ENCODE measurements at places on chromosomes 7 and 10. TPM values are rescaled to one million over a fixed set of nuclear protein-coding genes. Genes with fewer than 3 reads are reported as not detected.
A peak's percentile ranks its signal among the peaks of the same experiment; 100 is the strongest.

The OR13A1 gene
- 0.10 TPM for total RNA-seq

The OR9A2 gene
- total RNA-seq, result 0.20 TPM

The LBX1 gene
- total RNA-seq, result 0.20 TPM

The MRLN gene
- 15.7 TPM for total RNA-seq

DNA sequence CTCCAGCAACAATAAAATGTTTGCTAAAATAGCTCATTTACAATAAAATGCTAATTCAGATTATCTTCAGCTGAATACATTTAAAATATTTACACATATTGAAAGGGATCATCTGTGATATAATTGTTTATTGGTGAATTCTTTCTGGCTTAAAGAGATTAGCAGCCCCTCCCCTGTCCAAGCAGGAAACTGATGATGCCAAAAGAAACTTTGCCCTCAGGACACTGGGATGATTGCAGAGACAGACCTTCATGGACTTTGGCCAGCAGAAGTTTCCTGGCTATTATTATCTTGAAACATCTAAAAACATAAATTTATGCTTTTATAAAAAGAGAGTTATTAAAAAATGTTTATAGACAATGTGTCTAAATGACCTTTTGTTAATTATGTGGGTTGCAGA is 764.9 kb upstream of the MBL2 start:
- no peak for DNase-seq

GRCh38 chr10:9075420-9075819 is 1020.9 kb downstream of the GATA3 start:
- no peak for DNase-seq

- no peak for DNase-seq
Observed at GRCh38 chr10:77430530-77430929, 207.1 kb downstream of the KCNMA1 start.

DNA sequence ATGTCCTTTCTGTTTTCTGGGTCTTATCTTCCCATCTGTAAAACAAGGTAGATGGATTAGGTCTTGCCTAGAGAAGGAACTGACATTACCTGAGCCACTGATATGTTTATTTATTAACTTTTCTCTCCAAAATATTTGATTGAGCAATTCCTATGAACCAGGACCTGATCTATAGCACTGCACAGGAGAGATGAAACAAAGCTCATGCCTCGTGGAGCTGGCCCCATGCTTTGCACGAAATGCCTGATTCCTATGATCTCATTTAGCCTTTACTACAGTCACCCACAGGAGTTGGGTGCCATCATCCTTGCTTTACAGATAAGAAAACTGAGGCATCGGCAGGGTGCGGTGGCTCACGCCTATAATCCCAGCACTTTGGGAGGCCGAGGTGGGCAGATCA is 48.2 kb upstream of the ZMIZ1 start:
- DNase-seq, result no peak

- DNase-seq, result no peak
Observed at GRCh38 chr10:125417605-125418004, 257.2 kb upstream of the CTBP2 start.

- peak; percentile 36 for DNase-seq
Observed at GRCh38 chr10:59709395-59710125, at the start of gene SLC16A9. Gene SLC16A9, minus strand, starts transcription at chr10:59709850. Its CDS starts 25,559 bp downstream, at chr10:59684291.

DNA sequence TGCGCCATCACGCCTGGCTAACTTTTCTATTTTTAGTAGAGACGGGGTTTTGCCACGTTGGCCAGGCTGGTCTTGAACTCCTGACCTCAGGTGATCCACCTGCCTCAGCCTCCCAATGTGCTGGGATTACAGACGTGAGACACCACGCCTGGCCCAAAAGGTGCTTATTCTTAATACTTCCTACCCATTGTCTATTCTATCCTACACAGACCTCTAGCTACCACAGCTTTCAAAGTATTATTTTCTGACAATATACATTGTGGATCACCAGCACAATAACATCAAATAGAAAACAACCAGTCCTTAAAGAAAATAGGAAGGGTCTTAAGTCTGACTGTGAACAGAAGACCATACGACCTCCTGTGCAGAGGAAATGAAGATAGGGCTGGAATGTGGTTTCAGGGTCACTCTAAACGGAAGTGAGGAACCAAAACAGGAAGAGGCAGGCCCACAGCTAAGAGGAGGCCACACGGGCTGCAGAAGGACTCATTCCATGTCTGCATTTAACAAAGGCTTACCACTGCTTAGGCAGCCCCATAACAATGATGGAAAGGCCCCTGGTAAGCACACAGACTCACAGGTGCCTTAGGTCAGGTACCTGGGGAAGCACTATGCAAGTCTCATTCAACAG is 115.2 kb downstream of the ZFAND4 start:
- no peak for DNase-seq

GRCh38 chr10:128316925-128317324 is 190.7 kb upstream of the MKI67 start:
- no peak for DNase-seq

DNA sequence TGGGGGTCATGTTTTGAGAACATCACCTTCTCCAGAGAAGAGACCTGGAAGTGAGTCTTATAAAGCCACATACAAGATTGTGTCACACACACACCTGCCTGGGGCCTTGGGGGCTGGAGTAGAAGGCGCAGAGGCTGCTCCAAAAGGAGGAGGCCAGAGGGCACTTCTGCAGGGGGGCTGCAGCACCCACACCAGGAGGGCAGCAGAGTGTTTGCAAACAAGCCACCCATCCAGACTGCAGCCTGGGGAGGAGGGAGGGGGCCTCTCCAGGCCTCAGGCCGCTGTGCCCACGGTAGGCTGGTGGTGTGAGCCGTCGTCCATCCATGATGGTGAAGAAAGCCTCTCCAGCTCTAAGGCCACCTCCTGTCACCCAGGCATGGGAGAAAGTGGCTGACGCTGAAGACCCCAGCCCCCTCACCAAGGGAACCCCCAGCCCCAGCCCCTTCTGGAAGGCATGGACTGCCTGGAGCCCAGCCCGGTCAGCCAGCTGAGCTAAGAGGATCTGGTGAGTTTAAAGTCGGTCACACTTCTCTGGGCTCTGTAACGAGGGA is 77.5 kb downstream of the FOXL3 start:
- no peak for DNase-seq

DNA sequence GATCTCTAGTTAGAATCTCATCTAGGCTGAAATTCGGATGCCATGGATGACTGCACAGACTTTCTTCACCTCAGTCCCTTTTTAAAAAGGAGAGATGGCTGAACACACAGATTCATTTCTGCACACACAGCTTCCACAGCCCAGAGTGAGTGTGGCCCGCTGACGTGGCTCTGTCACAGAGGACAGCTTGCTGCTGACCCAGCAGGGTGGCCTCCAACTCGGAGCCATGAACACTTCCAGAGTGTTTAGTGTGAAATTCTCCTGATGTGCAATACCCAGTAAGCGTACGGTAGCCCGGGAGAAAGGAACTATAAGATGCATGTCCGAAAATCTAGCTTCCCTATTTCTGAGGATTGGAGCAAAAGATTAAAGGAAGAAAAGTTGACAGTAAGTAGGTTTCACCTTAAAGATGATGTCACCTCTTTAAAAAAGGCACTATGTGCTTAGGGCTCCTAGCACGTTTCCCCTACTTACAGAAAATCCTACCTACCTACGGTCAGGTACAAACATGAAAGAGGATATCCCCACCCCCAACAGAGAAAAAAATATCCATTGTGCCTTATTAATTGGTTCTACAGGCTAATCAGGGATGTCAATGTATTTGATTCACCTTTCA is 162.2 kb downstream of the RAPGEF5 start:
- DNase-seq, result no peak

- no peak for DNase-seq
Observed at GRCh38 chr7:41277561-41277960, 425.3 kb downstream of the INHBA start.

DNA sequence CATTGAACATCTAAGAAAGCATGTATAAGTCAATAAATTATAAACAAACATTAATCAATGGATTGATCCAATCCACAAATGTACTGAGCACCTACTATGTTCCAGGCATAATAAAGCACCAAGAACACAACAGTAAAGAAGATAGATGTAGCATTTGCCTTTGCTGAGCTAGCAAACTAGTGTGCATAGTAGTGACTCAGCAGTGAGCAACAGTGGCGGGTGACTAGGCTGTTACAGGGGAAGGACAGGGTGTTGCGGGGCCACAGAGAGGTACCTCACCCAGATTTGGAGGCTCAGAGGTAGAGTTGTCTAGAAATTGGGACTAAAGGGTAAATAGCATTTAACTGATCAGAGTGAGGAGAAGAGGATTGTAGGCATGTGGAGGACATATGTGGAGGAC is 83.6 kb downstream of the NXPH1 start:
- DNase-seq, result no peak

DNA sequence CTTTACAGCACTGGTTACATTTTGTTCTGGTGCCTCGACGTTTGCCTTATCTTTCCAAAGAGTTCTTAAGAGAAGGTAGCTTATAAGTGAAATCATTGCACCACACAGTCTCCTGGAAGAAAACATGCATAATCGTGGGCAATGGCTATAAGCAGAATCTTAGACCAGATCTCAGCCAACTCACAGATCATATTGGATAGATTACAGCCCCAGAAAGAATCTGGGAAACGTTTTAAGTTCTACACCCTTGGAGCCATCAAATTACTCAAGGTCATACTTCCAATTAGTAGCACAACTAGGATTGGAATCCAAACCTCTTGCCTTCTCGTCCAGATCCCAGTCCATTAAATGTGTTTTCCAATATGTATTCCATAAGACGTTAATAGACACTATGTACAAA is 8.8 kb upstream of the PDCD4 start:
- peak; percentile 53 for DNase-seq

GRCh38 chr7:27966219-27966780 is 214.3 kb downstream of the JAZF1 start:
- no peak for DNase-seq

DNA sequence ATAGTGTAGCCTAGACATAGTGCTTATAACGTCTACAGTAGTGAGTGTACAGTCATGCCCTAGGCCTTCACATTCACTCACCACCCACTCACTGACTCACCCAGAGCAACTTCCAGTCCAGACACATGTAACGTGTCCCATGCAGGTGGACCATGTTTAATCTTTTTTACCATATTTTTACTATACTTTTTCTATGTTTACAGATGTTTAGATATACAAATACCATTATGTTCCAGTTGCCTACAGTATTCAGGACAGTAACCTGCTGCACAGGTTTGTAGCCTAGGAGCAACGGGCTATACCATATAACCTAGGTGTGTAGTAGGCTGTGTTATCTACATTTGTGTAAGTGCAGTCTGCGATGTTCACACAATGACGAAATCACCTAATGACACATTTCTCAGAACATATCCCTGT is 11.0 kb downstream of the MPP7 start:
- DNase-seq, result no peak

DNA sequence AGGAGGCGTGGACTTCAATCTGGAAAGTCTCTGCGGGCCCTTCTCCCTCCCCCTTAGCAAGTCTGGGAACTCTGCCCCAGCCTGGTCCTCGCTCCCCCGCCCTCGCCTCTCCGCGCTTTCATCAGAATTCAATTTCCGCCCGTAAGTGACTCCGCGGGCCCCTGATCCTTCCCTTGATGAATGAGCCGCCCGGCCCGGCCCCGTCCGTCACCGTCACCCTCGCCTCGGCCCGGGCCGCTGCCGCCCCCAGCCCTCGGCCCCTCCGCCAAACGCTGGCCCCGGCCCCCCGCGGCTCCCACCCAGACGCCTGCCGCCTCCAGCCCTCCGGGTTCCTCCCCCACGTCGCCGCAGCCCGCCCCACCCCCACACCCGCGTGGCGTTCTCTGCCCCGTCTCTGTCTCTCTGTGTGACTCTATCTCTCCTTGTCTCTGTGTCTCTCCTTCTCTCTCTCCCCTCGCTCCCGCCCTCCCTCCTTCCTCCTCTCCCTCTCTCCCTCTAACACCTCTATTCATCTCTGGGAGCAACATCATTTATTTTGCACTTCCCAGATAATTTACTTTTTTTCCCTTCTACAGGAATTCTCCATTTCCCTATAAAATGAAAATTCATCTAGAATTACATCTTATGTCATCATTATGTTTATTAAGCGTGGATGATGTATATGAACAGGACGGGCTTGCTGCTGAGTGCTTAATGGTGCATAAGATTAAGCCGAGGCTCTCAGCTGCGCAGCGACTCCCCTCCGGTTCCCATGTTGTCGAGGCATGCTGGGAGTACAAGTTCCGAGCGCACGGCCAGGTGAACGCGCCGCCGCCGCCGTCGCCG is 91.2 kb upstream of the PAX2 start:
- peak; percentile 4 for DNase-seq

- DNase-seq, result no peak
Observed at GRCh38 chr7:30244340-30244739, 40.1 kb upstream of the ZNRF2 start.

DNA sequence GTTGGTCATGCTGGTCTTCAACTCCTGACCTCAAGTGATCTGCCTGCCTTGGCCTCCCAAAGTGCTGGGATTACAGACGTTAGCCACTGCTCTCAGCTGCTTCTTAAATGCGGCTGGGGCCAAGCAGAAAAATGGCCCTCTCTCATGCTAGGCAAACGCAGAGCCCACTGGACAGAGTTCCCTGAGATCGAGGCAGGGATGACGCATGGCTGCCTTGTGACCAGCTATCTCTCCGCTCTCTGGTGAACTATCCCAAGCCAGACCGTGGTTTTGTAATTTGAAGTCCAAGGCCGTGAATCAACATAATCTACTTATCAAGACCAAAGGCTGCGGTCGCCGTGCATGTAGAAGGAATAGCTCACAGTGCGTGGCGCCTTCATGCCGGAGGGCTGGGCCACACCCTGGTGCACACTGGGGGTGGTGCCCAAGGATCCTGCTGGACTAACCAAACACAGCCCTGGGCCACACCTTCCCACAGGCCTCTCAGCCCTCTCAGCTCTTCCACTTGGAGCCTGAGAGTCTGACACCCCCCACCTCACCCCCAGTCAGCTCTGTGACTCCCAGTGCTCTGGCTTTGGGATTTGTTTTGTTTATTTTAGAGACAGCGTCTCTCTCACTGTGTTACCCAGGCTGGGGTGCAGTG is 88.1 kb upstream of the CUX1 start:
- no peak for DNase-seq
